ENCODE measurements at places on chromosomes 1 and 21. TPM values are rescaled to one million over a fixed set of nuclear protein-coding genes. Genes with fewer than 3 reads are reported as not detected.

- no peak for DNase-seq
Measured at GRCh38 chr1:65289449-65289848, 19.9 kb upstream of the DNAJC6 start.

The COL16A1 gene
- 13.8 TPM for total RNA-seq

- no peak for DNase-seq
Measured at GRCh38 chr21:42366292-42367010, at the start of gene TFF1. TSS of gene TFF1 (minus strand) at chr21:42366535. CDS start at chr21:42366495, 40 bp downstream.

- no peak for DNase-seq
Measured at GRCh38 chr21:32728848-32729247, 1.0 kb upstream of the SYNJ1 start.

- DNase-seq: no peak
Measured at GRCh38 chr1:29481031-29481430, 244.7 kb downstream of the PTPRU start.

Data from H7 (cell line).